ENCODE measurements at places on chromosomes 13 and 19. TPM values are rescaled to one million over a fixed set of nuclear protein-coding genes. Genes with fewer than 3 reads are reported as not detected.

The CERS1 gene
- 4.4 TPM for total RNA-seq

The IPO5 gene
- 320 TPM for total RNA-seq

The CD37 gene
- not detected for total RNA-seq

The ZFR2 gene
- total RNA-seq, result not detected

The C1QTNF9 gene
- total RNA-seq, result not detected

The OR4F17 gene
- total RNA-seq, result not detected

The WDR88 gene
- total RNA-seq, result not detected

The CAMSAP3 gene
- not detected for total RNA-seq

The KIR2DL3 gene
- total RNA-seq, result not detected
